ENCODE measurements at places on chromosomes 7 and 10.

GRCh38 chr7:112419543-112420130 lies 30.6 kb upstream of the IFRD1 start:
- DNase-seq = no peak

DNA sequence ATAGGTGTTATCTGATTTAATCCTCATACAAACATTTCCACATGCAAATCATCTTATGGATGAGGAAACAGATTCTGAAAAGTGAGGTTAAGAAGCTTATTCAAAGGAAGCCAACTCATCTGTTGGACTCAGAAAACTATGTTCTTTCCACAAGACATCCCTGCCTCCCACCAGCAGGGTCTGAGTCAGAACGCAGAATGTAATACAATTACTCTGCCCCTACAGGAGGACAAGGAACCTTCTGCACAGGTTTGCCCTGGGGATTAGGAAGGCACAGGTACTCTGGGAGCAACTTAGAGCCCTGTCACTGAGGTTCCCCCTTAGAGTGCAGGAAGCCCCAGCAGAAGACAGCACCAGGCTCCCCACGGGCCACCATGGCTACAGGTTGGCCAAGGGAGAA lies 255.7 kb downstream of the TNS3 start:
- DNase-seq = peak; percentile 88

GRCh38 chr10:306675-307185 lies 171.5 kb downstream of the ZMYND11 start:
- DNase-seq = no peak

DNA sequence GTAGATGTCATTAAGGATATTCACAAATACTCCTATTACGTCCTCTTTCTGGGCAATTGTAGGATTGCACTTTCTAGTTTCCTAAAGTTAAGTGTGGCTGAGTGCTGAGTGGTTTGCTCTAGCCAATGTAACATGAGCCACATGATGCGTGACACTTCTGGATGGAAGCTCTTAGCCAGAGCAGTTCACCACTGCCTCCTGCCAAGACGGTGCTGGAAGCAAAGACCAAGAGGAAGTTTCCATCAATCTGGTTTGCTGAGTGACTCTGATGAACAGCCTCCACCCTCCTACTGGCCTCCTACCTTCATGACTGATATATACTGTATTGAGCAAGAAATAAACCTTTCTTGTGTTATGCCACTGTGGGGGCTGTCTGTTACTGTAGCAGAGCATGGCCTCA lies 318.1 kb downstream of the KCNMA1 start:
- peak; percentile 65 for DNase-seq

- DNase-seq = no peak
Measured at GRCh38 chr7:26159243-26159642, 7.2 kb downstream of the NFE2L3 start.

DNA sequence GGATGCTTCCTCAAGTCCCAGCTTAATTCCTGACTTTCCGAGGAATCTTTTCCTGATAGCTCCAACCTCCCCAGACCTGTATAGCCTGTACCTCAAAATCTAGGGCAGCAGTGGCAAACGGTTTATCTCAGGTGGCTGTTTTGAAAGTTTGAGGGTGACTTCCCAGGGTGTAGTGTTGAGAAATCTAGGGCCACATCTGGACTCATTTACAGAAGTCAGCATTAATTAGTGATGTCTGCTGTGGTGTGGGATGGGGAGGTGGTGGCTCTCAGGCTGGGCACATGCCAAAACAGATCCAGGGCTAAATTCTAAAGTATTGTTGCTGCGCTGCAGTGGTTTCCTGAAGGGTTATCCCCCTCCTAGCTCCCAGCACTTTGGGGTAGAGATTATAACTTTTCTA lies 38.0 kb downstream of the UNC5B start:
- no peak for DNase-seq

- peak; percentile 36 for DNase-seq
Measured at GRCh38 chr7:151725844-151726651, 150.9 kb downstream of the PRKAG2 start.

DNA sequence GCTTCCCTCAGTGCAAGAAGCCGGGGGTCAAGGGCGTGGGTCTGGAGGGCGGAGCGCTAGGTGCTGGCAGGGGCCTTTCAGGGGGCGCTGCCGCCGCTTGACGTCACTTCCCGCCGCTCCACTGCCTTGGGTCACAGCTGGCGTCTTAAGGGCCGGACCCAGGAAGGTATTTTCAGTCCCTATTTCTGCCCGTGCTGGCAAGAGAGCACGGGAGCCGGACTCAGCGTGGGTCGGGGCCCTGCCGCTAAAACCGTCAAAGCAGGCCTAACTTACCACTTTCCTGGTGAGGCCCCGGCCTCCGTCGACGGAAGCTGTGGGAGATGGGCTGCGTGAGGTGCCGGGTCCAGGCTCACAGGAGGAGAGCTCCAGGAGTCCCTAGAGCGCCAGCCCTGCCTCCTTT lies 12.0 kb downstream of the VAX1 start:
- DNase-seq = no peak

GRCh38 chr7:85770332-85770731 lies 583.5 kb upstream of the SEMA3D start:
- peak; percentile 47 for DNase-seq

DNA sequence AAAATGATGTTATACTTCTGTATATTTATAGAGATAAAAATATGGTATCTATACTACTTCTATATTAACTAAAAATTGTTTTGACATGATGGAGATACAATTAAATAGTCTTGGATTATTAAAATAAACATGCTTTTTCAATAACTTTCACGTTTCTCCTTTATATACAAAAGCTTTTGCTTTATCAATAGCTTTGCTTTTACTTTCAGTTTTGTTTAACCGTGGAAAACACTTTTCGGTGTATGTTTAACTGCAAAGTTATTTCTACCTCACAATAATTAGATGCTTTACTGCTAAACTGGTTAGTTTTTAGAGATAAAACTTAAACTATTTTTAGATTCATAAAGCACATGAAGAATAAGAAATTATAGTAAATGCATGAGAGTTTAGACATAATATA lies 432.1 kb upstream of the PCDH15 start:
- DNase-seq = no peak

- DNase-seq = no peak
Measured at GRCh38 chr10:43665054-43665453, 16.4 kb upstream of the ZNF32 start.

GRCh38 chr10:132870426-132870825 lies 71.9 kb downstream of the CFAP46 start:
- no peak for DNase-seq

- no peak for DNase-seq
Measured at GRCh38 chr7:120961638-120962173, 11.1 kb downstream of the ING3 start.

GRCh38 chr7:95599069-95599468 lies 2.8 kb upstream of the PDK4 start:
- no peak for DNase-seq

- no peak for DNase-seq
Measured at GRCh38 chr10:3239920-3240894, 67.6 kb upstream of the PITRM1 start.

DNA sequence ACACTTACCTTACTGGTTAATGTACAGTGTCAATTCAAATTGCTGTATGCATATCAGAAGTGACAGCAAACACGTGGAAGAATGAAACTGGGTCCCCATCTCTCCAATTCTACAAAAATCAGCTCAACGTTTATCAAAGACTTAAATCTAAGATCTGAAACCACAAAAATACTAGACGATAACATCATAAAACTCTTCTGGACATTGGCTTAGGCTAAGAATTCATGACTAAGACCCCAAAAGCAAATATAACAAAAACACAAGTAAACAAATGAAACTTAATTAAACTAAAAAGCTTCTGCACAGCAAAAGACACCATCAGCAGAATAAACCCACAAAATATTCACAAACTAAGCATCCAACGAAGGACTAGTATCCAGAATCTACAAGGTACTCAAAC lies 35.9 kb upstream of the PFKP start:
- DNase-seq = no peak

- no peak for DNase-seq
Measured at GRCh38 chr7:32036557-32036956, 33.6 kb downstream of the PDE1C start.

- no peak for DNase-seq
Measured at GRCh38 chr7:17498230-17498629, 199.8 kb downstream of the AHR start.

GRCh38 chr7:125431349-125431748 lies 501.7 kb upstream of the POT1 start:
- no peak for DNase-seq

GRCh38 chr10:51786684-51787035 lies 87.3 kb upstream of the CSTF2T start:
- DNase-seq = no peak

GRCh38 chr7:100779359-100779758 lies 46.0 kb downstream of the ZAN start:
- no peak for DNase-seq

DNA sequence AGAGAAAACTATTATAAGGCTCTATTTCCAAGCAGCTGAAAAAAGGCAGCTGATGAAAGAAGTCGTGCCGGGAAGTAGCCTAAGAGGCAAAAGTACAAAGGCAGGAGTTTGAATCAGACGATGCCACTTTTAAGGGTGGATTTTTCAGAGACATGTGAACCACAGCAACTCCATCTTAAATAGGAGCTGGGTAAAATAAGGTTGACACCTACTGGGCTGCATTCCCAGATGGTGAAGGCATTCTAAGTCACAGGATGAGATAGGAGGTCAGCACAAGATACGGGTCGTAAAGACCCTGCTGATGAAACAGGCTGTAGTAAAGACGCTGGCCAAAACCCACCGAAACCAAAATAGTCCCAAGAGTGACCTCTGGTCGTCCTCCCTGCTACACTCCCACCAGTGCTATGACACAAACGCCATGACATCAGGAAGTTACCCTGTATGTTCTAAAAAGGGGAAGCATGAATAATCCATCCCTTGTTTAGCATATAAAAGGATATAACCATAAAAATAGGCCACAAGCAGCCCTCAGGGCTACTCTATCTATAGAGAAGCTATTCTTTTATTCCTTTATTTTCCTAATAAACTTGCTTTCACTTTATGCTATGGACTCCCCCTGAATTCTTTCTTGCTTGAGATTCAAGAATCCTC lies 45.5 kb upstream of the PRSS1 start:
- no peak for DNase-seq
